Stimulated activated CD4-positive, alpha-beta T cell treated with anti-CD3 and anti-CD28 coated beads, Interleukin-12 subunit alpha, Interleukin-12 subunit beta, amount 100 ng/mL, for 48 hours (primary cell): ENCODE measurements at places on chromosomes 3 and 15.

GRCh38 chr3:129166579-129167332, 5.9 kb upstream of the ISY1 start:
- no peak for DNase-seq

DNA sequence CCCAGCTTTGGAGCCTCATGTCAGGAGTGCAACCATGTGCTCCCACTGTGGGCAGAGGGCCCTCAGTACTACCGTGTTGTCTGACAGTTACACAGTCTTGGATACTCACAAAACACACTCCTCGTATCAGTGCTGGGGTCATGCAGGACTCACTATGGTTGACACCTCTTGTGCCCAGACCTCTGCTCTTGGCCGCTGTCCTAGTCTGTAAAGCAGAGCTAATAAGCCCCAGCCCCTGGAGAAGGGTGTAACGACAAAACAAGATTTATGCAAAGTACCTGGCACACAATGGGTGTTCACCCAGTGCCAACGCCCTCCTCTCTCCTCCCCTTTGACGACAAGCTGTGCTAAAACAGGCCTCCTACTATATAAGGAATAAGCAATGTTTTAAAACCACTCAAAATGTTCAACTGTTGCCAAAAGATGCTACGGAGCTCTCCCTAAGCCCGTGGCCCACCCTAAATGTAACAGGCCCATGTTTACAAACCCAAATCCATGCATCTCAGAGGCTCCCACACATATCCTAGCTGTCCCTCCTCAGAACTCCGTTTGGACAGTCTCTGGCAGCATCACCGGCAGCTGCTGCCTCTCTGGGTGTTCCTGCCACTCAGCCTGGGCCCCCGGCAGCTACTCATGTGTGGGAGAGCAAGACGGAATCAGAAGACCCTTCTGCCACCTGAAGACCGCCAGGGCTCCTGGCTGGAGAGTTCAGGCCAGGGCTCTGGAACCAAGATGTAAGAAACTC, 65.8 kb downstream of the MRPL46 start:
- no peak for DNase-seq

GRCh38 chr15:58019503-58020376, 45.8 kb downstream of the ALDH1A2 start:
- no peak for DNase-seq

- DNase-seq = no peak
Measured at GRCh38 chr3:119362010-119362409, 67.8 kb downstream of the ARHGAP31 start.

DNA sequence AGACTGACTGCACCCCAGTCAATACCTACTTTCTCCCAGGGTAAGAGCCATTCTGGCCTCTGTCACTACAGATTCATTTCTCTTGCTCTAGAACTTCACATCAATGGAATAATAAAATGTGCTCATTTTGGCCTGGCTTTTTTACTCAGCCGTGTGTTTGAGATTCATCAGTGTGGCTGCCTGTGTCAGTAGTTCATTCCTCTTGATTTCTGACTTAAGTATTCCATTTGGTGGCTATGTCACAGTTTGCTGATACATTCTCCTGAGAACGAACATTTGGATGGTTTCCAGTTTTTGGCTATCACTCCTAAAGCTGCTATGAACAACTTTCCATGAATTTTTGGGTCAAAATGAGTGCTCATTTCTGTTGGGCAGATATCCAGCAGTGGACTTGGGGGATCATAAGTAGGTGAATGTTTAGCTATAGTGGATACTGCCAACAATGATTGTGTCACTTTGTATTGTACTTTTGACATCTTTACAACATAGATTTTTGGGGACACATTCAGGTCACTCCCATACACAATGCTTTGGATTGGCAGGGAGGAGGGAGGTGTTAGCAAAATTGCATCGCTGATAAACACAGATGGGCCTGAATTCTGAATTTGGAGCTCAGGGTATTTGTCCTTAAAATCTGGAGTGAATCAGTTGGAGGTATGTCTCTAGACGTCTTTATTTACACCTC, 19.8 kb upstream of the FAM107A start:
- no peak for DNase-seq

DNA sequence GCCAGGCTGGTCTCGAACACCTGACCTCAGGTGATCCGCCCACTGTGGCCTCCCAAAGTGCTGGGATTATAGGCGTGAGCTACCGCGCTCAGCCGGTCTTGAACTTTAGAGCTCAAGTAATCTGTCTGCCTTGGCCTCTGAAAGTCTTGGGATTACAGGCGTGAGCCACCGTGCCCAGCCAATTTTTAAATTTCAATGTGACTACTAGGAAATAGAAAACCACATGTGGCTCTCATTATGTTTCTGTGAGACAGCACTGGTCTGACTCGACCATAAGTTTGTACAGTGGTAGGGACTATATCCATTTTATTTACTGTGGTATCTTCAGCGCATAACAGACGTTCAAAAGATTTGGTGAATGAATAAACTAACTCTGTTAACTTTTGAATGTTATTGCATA, 9.1 kb downstream of the ZFAND6 start:
- DNase-seq = no peak

DNA sequence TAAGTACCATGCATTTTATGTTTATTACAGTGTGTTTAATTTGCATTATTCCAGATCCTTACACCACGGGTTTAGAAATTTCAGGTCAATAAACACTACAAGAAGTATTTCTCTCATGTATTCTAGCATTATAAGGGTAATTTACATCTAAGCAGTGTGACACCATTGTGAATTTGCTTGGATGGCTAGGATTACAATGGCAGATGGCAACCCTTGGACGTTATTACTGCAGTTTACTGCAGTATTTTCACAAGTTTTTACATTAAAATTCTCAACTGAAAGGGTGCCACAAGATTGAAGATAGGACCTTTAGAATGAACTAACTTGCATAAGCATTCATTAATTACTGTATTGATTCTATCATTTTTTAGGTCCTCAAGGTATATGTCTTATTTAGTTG, 538.8 kb downstream of the NLGN1 start:
- no peak for DNase-seq

- no peak for DNase-seq
Measured at GRCh38 chr3:149476225-149476624, 1.7 kb downstream of the TM4SF4 start.

GRCh38 chr3:71244826-71245488, 338.6 kb downstream of the FOXP1 start:
- DNase-seq = no peak

GRCh38 chr15:101723171-101723873, 951 bp downstream of the TARS3 start:
- DNase-seq = peak; percentile 30

GRCh38 chr3:64830681-64831080, 142.9 kb upstream of the ADAMTS9 start:
- no peak for DNase-seq

- no peak for DNase-seq
Measured at GRCh38 chr3:147521646-147522045, 112.5 kb downstream of the ZIC1 start.

GRCh38 chr3:17399586-17399985, 342.8 kb downstream of the TBC1D5 start:
- DNase-seq = no peak
